ENCODE measurements at places on chromosomes 5 and 9.
A peak's percentile ranks its signal among the peaks of the same experiment; 100 is the strongest.

GRCh38 chr5:167608390-167609272 is 682.8 kb upstream of the WWC1 start:
- no peak for DNase-seq

DNA sequence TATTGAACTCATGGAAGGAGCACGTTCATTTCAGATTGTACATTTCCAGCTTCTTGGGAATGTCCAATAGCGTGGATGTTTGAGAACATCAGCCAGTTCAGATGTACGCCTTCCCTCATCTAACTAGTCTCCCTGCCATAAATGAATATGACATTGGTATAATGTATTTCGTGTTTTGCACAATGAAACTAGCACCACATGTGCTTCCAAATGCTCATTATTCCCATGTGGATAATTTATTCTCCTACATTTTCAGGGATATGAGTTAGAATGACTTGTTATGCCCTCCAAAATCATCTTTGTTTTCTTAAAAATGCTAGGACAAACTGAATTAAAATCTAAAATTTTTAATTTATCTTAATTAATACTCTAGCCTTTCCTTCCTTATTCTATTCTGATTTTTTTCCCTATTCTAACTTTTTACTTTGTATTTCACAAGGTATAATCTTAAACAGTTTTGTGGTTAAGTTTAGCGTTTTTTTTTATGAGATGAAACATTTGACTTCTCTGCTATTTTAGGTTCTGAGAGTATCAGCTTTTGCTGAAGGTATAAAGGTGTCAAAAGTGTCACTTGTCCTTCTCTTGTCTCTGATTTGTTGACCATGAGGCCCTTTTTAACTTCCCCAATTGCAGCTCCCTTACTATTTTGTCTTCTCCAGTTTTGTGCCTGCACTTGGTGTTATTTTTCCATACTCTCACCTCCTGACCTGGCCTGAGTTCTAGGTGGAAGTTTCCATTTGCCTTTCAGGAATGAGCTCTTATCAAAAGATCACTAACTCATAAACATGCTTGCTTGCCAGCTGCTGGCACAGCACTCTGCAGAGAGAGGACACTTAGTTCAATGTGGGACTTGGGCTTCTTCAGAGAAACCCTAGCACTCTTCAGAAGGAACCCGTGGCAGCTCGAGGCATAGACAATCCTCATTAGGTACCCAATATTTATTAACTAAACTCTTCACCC is 106.8 kb downstream of the FRMD3 start:
- peak; percentile 72 for DNase-seq

- no peak for DNase-seq
Observed at GRCh38 chr5:172624083-172624995, 16.7 kb upstream of the NEURL1B start.

DNA sequence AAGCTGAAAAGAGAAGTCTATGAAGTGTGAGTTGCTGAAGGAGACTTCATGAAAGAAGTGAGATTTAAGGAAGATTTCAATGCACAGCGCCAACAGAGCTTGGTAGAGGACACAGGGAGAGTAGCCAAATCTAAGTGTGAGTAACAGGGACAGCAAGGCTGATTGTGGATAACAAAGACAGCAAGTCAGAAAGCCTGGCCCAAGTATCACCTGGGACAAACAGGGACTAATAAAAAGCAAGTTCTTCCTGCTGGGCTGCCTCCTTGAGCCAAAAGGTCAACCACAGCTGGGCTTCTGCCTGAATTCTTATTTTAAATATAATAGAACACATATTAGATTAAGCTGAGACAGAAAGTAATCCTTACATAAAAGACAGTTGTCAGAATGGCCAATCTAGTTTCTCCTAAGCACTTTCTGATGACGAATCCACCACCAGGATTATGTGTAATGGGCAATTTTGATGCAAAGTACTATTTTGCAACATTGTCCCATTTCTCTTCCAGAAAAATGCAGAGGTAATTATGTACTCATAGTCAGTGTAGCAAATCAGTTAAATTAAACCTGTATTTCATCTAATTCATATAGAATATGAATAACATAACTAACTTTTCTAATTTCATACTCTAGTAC is 73.8 kb downstream of the MAPKAP1 start:
- no peak for DNase-seq

GRCh38 chr9:109048822-109049221 is 35.5 kb upstream of the CTNNAL1 start:
- no peak for DNase-seq

- DNase-seq: no peak
Observed at GRCh38 chr5:74237571-74238145, 402.9 kb downstream of the ENC1 start.

GRCh38 chr5:10220248-10220647 is 29.4 kb downstream of the ATPSCKMT start:
- DNase-seq: no peak

DNA sequence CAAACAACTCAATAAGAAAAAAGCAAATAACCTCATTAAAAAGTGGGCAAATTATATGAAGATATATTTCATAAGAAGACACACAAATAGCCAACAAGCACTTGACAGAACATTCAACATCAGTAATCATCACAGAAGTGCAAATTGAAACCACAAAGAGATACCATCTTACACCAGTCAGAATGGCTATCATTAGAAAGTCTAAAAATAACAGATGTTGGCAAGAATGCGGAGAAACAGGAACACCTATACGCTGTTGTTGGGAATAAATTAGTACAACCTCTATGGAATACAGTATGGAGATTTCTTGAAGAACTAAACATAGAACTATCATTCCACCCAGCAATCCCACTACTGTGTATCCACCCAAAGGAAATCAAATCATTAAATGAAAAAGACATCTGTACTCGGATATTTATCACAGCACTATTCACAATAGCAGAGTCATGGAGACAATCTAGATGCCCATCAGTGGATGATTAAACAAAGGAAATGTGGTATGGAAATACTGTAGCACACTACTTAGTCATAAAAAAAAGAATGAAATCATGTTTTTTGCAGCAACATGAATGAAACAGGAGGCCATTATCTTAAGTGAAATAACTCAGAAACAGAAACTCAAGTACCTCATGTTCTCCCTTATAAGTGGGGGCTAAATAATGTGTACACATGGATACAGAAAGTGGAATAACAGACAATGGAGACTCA is 106.8 kb upstream of the FST start:
- no peak for DNase-seq

DNA sequence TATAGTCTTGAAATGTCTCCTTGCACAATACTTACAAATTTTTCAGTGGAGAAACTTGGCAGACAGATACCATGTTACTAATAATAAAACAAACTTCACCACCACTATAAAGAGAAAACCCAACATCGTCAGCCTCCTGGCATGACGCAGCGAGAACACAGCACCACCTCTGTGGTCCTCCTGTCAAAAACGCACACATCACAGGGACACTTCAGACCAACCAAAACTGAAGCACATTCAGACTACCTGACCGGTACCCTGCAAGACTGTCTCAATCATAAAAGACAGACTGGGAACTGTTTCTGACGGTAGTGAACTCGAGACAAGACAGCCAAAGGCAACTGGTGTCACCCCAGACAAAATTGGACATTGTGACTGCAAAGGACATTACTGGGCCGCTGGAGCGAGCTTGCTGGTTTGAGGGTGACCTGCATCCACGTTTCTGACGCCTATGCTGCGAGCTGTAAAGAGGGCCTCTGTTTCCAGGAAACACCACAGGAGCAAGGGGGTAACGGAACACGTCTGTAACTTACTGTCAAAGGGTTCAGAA is 34.4 kb downstream of the NSUN2 start:
- no peak for DNase-seq

DNA sequence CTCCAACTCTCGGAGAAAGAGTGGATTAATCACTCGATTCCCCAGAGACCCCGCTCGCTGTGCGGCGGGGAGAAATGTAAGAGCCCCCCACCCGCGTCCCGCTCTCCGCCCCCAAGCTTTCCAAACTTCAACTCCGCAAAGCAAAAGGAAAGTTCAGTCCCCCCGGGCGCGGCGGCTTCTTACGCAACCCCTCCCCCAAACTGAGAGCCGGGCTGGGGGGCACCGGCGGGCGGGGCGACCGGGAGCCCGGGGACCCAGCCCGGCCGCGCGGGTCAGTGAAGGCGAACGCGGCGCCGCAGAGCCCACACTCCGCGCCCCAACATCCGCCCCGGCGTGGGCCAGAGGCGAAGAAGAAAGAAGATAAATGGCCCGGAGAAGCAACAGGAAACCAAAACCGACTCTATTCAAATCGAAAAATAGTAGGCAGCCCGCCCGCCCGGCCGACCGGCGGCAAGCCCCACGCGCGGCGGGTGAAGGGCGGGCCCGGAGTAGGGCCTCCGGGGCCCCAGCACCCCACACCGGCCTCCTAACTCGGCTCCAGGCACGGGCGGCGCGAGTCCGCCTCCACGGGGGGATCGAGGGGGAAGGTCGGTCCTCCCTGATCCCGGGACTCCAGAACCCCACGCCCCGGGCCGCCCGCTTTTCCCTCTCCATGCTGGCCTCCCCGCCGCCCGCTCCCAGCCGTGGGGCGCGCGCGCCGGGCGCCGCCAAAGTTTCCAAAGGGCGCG is 720 bp downstream of the NOTCH1 start:
- no peak for DNase-seq

DNA sequence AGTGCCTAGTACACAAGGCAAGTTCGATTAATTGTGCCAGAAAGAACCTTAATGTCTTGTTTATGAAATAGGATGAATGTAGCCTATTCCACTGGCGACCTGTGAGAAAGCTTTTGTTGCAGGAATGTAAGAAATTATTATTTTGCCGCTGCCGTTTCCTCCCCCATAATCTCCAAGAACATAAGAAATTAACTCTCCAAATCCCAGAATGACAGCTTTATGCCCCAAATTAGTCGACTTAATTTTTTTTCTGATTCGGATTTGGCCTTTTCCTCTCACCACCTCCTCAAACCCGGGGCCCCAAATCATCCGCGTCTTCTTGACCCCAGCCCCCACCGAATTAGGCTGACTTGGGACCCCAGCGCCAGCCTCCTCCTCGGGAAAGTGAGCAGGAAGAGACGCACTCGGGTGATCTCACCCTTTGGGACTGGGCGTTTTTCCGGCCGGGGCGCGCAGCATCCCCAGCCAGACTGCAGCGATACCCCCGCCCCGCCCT is 682 bp upstream of the SPTAN1 start:
- DNase-seq: no peak

DNA sequence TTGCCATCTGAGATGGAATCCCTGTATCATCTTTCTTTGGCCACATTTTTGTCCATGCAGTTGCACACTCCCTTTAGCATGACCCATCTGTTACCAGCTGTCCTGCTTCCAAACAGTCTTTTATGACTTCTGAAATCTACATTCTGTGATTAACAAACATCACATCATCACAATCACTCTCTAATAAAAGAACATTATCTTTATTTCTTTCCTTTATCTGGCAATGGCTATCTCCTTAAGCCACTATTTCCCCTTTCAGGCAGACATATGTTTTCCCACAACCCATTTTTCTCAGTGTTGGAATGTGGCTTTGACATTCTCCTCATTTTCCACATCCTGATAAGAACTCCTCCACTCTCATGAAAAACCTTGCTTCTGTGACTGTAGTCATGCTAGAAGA is 141.0 kb downstream of the ST8SIA4 start:
- no peak for DNase-seq

DNA sequence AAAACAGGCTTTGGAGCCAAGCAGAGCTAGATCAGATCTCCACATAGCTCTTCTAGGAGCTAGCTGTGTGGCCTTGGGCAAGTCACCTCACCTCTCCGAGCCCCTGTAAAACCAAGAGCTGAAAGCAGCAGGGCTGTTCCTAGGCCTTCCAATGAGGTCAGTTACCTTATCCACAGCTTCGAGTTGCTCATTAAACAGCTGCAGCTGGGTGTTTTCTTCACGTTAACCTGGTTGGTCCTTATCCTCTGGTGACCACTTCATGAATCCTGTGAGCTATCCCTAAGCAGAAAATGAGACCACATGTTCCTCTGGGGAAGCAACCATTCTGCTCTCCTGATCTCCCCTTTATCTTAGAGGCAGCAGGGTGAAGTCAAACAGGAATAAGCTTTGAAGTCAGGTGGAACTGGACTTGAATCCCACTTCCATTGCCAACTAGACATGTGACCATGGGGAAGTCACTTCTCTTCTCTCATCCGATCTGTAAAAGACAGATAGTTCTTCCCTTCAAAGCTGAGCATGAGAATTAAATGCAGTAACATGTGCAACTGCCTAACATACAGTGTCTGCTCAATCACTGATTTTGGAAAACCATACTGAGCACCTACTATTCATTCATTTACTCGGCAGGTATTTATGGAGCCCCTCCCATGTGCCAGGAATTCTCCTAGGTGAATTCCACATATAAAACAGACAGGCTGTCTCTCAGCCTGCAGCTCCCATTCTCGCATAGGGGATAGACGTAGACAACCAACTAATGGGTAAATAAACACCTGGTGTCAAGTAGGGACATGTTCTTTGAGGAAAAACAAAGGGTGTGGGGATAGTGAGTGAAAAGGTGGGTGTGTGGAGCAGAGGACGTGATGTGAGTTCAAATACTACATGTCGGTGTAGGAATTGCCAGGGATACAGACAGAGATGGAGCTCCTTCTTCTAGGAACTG is 111.7 kb upstream of the BOD1 start:
- DNase-seq: no peak

DNA sequence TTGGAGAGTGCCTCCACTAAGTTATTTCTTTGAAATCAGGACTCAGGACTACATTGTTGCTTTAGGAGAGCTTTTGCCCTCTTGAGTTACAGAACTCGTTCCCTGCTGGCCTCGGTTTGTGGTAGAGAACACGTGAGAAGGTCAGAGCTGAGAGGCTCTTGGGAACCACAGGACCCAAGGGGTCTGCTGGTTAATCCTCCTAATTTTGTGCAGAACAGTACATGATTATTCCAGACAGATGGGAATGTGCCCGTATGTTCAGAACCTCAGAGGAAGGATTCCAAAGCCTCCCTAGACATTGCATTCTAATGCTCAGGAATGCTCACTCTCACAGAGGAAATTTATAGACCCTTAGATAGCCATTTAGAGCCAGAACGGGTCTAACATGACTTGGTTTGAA is 25.2 kb upstream of the BASP1 start:
- no peak for DNase-seq

DNA sequence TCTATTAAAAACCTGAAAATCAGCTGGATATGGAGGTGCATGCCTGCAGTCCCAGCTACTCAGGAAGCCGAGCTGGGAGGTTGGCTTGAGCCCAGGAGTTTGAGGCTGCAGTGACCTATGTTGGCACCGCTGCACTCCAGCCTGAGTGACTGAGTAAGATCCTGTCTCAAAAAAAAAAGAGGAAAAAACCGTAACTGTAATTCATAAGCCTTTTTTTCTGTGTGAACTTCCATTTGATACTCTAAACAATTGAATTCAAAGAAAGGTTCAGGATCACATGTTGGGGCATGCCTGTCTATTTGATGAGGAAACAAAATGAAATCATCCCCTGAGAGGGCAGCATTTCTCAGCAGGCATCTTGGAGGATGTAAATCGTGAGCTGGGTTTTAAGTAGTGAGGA is 38.8 kb downstream of the ITGA2 start:
- DNase-seq: peak; percentile 43

DNA sequence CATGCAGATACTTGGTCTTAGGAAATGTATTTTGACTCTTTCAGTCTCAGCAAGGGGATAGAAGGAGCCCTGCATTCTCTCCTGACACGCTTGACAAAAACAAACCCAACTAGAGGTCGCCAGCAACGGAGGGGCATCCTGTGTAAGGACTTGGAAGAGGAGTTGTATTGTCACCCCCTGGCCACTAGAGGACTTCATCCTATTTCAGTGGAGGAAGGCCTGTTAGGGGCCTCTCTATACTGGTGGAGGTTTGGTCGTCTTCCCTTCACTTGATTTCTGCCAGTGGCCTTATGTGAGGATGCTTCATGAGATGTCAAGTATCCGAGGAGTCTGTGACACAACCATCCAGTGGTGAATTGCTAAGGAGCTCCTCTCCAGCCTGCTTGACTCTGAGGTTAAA is 122.8 kb upstream of the STC2 start:
- no peak for DNase-seq
